CD4-positive, alpha-beta T cell treated with Interleukin-6 at 100 ng/mL for 8 hours (primary cell): ENCODE measurements at places on chromosomes 11 and 22.

DNA sequence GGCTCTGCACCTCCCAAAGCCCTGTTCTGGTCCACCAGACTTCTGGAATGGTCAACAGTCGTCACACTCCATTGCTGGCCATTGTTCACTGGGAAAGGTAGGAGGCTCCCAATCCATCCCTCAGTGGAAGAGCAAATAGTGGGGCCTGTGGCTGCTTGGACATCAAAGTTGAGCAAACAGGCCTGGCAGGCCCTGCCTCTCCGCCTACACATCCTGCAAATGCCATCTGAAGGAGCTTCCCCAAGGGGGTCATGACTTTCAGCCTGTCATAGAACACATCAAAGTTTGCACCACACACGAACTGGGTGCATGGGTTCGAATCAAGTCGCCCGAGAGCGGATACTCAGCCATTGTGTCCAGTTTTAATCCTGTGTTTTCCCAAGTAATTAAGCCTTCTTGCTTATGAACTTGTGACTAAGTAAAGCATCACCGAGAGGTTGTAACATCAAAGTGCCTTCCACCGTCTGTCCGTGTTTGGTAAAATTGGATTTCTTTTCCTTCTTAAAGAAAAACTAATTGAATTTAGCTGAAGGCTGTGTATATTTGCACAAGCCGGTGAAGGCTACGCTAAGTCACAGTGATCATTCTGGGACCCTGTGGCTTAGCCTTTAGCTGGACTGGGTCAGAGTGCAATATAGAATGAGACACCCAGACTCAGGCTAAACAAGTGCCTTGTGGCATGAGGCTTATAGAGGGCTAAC is 36.1 kb downstream of the CLPB start:
- no peak for DNase-seq

- no peak for DNase-seq
Observed at GRCh38 chr11:124639186-124639585, 16.5 kb downstream of the TBRG1 start.

DNA sequence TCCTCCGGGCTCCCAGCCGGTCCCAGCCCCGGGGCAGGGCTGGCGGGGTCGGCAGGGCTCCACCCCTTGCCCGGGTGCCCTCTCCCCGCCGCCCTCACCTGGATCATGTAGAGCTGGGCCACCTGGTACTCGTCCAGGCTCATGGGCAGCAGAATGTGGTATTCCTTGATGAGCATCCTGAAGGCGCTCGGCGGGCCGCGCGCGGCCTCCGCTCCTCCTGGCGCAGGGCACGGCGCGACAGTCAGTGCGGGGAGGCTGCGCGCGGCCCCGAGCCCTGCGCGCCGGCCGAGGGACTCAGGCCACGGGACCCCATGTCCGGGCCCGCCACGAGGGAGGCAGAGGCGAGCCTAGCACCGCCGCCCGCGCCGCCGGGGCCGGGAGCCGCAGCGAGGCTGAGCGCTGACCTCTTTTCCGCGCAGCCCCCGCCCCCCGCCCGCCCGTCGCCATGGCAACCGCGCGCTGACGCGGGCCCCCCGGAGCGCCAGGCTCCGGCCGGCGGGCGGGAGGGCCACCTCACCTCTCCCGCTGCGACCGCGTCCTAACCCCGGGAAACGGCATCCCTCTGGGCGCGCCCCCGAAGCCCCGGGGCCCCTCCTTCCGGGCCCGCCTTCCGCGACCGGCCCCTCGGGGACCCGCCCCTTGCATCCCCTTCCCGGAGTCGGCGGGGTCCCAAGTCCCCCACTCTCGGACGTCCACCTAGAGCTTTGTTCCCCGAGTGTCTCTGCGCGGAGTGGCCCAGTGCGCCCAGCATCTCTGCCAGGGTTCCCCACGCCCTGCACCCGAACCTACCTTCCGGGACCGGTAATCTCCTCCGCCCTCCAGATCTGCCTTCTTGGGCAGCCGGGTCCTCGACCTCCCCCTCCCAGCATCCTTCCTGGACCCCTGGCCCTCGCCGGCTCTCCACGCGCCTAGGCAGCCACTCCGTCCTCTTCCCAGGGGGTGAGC is 886 bp downstream of the PITPNM1 start:
- DNase-seq: no peak

- no peak for DNase-seq
Observed at GRCh38 chr11:123979311-123979710, 1.7 kb upstream of the OR10S1 start.

DNA sequence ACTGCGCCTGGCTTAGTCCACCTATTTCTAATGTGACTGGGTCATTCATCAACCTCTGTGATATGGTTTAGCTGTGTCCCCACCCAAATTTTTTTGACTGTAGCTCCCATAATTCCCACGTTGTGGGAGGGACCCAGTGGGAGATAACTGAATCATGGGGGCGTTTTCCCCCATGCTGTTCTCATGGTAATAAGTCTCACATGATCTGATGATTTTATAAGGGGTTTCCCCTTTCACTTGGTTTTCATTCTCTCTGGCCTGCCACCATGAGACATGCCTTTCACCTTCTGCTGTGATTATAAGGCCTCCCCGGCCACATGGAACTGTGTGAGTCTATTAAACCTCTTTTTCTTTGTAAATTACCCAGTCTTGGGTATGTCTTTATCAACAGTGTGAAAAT is 8.7 kb downstream of the CENATAC start:
- DNase-seq: no peak

- no peak for DNase-seq
Observed at GRCh38 chr22:49063545-49063890, 764.2 kb downstream of the BRD1 start.

- no peak for DNase-seq
Observed at GRCh38 chr11:79661373-79661772, 220.5 kb upstream of the TENM4 start.

GRCh38 chr11:19769820-19770219 is 57.2 kb downstream of the NAV2 start:
- no peak for DNase-seq

DNA sequence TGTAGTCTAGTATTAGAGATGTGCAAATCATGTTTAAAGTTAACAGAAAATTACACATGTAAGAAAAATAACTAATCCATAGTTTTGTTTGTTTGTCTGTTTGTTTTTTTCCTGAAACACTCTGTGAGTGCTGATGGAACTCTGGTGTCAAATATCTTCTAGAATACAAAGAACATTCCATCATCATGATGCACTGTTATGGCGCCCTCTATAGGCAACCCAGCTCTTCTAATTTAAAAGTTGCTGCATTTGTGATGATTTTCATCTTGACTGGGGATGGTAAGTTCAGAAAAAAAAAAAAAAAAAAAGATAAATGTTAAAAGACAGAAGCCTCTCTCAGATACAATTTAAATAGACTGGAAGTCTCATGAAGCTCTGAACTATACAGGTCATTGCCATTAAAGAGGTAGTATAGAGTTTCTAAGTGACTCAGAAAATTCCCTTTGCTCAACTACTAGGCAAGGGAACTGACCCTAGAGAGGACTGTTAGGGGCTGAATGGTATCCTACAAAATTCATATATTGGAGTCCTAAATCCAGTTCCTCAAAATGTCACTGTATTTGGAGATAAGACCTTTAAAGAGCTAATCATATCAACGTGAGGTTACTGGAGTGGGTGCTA is 597.2 kb upstream of the ANO3 start:
- no peak for DNase-seq

GRCh38 chr11:76795936-76796441 is 12.8 kb downstream of the TSKU start:
- no peak for DNase-seq

GRCh38 chr11:35077709-35078469 is 61.1 kb upstream of the CD44 start:
- peak; percentile 77 for DNase-seq

GRCh38 chr22:20282901-20283673 is 15.0 kb upstream of the RTN4R start:
- no peak for DNase-seq

- DNase-seq: no peak
Observed at GRCh38 chr22:43844560-43845545, 17.5 kb downstream of the SULT4A1 start.

- DNase-seq: no peak
Observed at GRCh38 chr11:45217991-45218390, 68.2 kb downstream of the SYT13 start.
